ENCODE measurements at places on chromosomes 6 and 20.
A peak's percentile ranks its signal among the peaks of the same experiment; 100 is the strongest.

DNA sequence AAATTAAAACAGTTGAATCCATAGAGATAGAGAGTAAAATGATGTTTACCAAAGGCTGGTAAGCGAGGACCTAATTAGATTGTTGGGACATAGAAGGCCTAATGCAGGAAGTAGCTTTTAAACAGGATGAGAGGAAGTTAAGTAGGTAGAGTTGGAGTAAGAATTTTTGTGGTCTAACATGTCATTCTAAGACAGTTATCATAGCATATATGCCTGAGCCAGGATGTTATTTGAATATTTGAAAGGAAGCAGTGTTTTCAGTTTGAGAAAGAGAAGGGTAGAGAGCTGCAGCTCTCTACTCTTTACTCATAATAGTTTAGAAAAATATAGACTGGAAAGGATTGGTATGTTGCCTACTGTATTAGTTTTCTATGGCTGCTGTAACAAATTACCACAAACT lies 121.6 kb downstream of the MEI4 start:
- no peak for DNase-seq

DNA sequence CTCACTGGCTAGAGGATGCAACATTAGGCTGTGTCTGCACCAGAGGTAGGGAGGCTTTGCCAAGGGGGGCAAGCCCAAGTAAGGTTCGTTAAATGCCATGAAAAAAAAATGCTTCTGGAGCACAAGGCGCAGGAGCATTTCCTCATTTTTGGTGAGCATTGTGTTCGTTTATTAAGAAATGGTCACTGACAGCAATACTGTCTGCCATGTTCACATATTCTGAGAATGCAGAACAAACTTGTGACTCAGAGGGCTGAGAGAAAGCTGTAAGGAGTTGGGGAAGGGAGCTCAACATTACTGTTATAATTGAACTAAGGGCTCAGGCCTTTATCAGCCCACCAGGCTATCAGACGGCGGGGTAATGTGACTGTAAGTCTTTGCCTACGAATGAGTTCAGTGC lies 465.4 kb upstream of the BTBD3 start:
- DNase-seq, result no peak

- DNase-seq, result no peak
Measured at GRCh38 chr6:41058783-41059181, 5.8 kb downstream of the APOBEC2 start.

DNA sequence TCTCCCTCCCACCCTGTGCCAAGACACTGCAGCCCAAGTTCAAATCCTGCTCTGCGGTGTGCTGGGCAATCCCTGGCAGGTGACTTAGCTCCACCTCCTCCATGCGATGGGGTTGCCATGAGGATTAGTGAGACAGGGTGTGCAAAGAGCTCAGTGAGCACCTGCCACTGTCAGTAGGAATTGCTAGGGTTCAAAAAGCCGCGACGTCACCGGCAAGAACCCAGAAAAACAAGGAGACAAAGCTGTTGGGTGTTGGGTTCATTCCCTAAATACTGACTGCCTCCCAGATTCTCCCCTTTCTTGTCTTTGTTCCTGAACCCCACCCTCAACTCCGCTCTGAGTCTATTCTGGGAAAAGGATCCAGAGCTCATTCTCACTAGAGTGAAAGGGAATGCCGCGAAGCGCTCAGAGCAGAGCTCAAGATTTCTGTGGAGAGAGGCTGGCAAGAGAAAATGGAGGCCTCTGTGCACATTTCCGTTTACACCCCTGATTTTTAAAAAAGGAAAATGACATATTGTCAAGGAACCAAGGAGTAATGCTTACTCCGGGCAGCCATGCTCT lies 13.3 kb downstream of the PMEPA1 start:
- no peak for DNase-seq

- DNase-seq, result no peak
Measured at GRCh38 chr6:107706516-107707115, 117.5 kb downstream of the SCML4 start.

DNA sequence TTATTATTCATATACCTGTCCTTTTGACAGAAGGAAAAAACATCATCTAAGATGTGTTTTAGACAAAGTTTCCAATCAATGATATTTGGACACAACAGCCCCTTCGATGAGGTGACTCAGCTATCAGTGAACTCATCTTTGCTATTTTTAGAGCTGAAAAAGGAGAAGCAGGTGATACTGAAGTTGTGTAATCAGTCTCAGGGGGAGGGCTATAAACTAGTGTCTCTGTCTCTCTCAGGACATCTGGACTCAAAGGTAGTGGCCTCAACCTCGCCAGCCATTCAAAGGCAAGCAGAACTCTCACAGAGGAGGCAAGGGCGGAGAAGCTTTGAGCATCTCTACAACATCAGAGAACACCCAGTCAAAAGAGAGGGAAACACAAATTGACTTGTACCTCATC lies 135.4 kb downstream of the BFSP1 start:
- DNase-seq, result no peak

GRCh38 chr6:17673543-17674254 lies 33.0 kb downstream of the NUP153 start:
- no peak for DNase-seq

DNA sequence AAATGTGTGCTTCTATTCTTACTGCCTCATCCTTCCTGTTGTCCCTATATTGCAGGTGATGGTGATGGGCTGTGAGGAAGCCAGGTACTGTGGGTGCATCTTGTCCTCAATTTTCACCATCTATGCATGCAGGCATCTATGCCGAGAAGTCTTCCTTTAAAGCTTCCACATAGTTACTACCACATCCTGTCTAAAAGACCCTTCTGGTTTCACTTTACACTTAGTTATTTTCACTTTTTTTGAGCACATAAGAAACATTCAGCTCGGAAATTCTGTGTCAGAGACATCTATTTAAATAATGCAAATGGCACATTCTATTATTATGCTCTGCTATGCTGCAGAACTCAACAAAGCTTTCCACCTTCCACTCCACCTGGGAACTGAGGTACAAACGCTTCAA lies 28.2 kb upstream of the FABP7 start:
- no peak for DNase-seq

DNA sequence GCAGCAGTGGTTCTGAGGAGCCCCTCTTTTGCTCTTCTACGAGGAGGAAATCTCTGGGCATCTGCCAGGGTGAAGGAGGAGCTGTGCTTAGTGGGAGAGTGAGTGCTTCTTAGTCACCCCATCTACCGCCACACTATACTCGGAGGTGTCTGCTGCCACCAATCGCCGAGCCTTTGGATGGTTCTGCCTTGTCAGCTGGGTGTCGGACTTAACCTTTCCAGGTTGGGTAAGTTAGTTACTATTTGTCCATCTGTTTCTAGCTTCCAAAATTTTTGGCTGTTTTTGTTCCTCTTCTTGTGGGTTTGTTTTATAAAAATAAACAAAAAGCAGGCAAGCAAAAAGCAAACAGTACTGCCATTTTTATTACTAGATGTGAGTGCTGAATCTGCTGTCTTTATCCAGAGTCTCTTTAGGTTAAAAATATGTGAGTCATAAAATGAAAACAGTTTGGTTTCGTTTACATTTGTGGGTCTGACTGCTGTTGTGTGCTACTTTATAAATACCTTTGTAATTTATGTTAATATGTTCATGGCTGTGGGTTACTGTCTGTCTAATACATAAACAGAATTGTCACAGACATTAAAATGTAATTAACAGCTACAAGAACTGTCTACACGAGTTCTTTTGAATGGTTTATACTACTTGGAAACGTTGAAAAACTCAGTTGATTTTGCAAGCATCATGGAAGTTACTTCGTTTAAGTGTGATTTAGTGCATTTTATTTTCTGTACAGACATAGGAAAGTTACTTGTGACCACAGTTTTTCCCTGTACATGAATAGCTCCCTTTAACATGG lies 89.2 kb downstream of the ARID1B start:
- DNase-seq, result no peak

DNA sequence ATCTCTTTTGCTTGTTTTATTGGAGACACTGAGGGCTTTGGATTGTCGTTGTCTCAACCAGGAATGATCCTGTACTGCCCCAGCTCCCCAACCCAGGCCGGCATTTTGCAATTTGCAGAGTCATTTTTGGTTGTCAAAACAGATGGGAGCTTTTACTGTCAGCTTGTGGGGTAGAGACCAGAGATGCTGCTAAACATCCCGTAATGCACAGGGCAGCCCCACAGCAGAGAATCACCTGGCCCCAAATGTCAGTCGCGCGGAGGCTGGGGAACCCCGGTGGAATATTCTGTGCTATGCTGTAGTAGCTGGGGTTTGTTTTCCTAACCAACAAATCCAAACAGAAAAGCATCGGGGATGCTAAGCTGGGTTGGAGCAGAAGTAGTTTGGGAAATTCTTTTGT lies 99.7 kb downstream of the TSHZ2 start:
- no peak for DNase-seq

DNA sequence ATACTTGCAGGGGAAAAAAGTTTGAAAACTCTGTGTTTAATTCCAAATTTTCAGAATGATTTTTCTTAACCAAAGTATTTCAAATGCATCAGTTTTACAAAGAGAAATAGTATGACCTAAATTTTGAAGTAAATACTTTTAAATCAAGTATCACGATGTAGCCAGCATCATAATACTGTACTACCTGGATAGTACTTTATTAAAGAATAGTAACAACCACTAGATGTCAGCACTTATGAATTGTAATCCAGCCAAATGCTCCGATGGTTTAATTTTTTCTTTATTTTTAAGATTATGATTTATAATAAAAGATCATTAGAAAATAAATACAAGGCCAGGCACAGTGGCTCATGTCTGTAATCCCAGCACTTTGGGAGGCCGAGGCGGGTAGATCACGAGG lies 37.2 kb upstream of the HACE1 start:
- peak; percentile 16 for DNase-seq

GRCh38 chr20:24316731-24317130 lies 152.7 kb upstream of the SYNDIG1 start:
- no peak for DNase-seq

DNA sequence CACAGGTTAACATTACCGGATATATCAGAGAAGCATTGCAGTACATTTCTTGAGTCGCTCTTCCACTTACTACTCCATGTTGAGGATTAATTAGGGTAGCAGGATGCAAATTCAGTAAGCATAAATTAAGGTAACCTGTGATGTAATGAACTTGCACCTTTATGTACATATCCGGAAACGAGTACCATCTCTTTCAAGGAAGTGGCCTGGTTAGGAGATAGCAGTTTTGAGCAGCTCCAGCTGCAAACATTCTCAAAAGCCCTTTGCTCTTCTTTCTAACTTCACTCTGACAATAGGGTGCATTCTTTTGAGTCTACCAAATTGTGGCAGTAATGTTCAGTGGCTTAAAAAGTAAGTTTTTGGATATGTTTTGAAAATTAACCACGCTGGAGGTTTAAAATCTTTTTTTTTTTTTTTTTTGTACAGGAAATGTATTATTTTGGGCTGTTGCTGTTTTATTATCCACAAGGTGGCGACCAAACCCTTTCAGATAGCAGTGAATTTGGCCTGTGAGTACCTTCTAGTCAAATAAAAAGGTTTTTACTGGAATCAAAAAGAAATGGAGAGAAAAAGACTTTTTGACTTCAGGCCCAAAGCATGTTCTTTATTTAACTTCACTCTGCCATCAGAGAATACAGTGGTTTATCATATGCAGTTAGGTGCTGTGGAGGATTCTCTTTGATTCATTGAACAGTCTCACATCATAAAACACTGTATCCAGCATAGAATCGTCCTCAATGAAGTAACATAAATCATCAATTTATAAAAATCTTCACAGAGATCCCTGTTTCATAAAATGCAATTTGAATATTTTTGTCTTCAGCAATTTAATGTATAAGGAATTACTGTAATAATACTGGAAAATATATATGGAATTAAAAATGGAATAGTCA lies 8.9 kb downstream of the FAM217B start:
- DNase-seq, result peak; percentile 67

GRCh38 chr6:79073888-79074287 lies 4.2 kb downstream of the PHIP start:
- DNase-seq, result no peak

DNA sequence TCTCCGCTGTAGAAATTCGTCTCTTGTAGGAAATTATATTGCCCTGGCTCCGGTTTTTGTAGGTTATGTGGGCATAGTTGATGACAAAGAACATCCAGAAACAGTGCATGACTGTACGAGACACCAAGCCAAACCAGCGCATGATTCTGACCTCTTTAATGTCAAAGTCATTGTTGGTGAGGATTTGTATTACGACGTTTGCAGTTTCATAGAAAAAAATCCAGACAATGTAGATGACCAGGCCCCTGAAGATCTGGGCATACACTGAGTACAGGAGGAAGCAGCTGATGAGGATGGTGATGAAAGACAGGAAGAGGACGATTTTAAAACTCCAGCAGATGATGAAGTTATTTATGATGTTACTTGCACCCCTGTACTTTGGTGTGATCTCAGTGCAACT lies 39.1 kb upstream of the TBC1D22B start:
- DNase-seq, result no peak

GRCh38 chr6:148407372-148407771 lies 64.7 kb downstream of the SASH1 start:
- DNase-seq, result peak; percentile 26

DNA sequence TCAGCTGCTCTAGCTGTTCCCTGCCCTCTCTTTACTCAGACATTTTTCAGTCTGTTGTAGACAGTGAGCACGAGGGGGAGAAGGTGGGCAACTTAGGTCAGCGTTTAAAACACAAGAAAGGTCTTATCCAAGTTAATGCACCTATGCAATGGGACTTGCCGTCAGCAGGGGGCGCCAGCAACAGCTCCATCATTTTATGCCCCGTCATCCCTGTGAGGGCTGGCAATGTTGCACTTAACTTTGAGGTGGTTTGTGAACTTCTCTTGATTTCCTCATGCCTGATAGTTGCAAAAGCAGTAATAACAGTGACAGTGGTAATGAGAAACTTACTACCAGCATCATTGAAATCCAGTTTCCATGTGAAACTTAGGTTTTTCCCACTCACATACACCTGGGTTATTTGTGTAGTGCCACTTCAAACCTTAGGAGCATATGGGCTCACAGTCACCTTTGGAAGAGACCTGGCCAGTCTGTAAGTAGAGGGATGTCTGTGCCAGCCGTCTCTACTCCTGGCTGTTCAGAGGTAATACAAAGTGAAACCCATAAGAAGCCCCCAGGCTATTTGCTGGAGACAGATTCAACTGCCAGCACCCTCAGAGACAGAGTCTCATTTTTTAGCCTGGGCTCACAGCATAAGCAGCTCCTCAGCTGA lies 44.9 kb upstream of the ID1 start:
- peak; percentile 84 for DNase-seq

- DNase-seq, result no peak
Measured at GRCh38 chr6:132205946-132206345, 195.3 kb downstream of the MOXD1 start.

GRCh38 chr20:43976547-43976946 lies 61.9 kb downstream of the TOX2 start:
- DNase-seq, result no peak
